Dermis microvascular lymphatic vessel endothelial cell (primary cell): ENCODE measurements at places on chromosomes 3 and 15. TPM values are rescaled to one million over a fixed set of nuclear protein-coding genes. Genes with fewer than 3 reads are reported as not detected.

The GOLGA8T gene
- under 0.01 and 0.13 TPM in 2 replicates for total RNA-seq

The TUSC7 gene
- not detected in 2 replicates for total RNA-seq

The PTPRG gene
- 6.7 and 8.6 TPM in 2 replicates for total RNA-seq

The LTK gene
- under 0.01 TPM in 1 of 2 replicates, not detected in the other for total RNA-seq

The MST1R gene
- 0.13 TPM in 2 replicates for total RNA-seq

The AADACL2 gene
- not detected in 2 replicates for total RNA-seq

The CCDC174 gene
- 4.7 and 6.4 TPM in 2 replicates for total RNA-seq

The SSUH2 gene
- total RNA-seq = 0.51 TPM in 1 of 2 replicates, not detected in the other

The PLD1 gene
- total RNA-seq = 62.2 and 89.2 TPM in 2 replicates
